ENCODE measurements at places on chromosomes 5 and 9. TPM values are rescaled to one million over a fixed set of nuclear protein-coding genes. Genes with fewer than 3 reads are reported as not detected.

PDGFRB gene
- 21.0 TPM for total RNA-seq

OGN gene
- total RNA-seq, result not detected

DNA sequence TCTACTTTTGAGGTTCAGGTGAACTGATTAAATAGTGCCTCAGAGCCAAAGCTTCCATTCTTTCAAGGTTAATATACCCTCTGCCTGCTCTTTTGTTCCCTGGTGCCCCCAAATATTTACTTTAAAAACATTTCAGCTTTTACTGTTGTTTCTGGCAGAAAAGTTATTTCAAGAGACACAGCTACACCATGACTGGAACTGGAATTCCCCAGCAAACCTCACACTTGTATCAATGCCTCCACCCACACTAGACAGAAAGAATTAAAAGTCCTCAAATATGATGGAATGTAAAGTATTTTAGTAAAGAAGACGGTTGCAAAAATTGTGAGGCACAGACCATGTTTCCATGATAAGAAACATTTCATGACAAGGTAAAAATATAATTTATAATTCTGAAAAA lies 720.2 kb upstream of the TYRP1 start:
- DNase-seq, result no peak

- DNase-seq, result no peak
Measured at GRCh38 chr5:142969624-142970439, 199.7 kb downstream of the ARHGAP26 start.

- DNase-seq, result no peak
Measured at GRCh38 chr5:130541617-130542221, 623.3 kb downstream of the HINT1 start.

DNA sequence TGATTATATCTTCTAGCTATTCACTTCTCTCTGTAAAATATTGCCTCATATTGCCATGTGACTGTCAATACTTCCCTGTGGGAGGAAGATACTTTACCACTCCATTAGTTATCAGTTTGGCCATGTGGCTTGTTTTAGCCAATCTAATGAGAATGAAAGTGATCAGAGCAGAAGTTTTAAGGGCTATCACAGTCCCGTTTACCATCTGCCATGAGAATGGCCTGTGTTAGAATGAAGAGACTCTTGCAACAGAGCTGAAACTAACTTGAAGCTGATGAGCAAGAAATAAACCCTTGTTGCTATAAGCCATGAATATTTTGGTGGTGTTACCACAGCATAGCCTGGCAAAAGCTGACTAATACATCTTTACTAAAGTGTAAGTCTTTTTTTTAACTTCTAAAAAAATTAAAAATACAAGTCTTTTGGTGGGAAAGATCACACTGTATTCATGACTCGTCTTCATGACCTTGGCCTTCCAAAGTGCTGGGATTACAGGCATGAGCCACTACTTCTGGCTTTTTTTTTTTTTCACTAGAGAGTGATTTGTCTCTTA lies 68.0 kb upstream of the CTNNA1 start:
- no peak for DNase-seq

Measured in G401 (cell line).